Stimulated activated CD4-positive, alpha-beta T cell treated with anti-CD3 and anti-CD28 coated beads, TNF-alpha, amount 100 ng/mL, for 48 hours (primary cell): ENCODE measurements at places on chromosomes 11 and 22.

DNA sequence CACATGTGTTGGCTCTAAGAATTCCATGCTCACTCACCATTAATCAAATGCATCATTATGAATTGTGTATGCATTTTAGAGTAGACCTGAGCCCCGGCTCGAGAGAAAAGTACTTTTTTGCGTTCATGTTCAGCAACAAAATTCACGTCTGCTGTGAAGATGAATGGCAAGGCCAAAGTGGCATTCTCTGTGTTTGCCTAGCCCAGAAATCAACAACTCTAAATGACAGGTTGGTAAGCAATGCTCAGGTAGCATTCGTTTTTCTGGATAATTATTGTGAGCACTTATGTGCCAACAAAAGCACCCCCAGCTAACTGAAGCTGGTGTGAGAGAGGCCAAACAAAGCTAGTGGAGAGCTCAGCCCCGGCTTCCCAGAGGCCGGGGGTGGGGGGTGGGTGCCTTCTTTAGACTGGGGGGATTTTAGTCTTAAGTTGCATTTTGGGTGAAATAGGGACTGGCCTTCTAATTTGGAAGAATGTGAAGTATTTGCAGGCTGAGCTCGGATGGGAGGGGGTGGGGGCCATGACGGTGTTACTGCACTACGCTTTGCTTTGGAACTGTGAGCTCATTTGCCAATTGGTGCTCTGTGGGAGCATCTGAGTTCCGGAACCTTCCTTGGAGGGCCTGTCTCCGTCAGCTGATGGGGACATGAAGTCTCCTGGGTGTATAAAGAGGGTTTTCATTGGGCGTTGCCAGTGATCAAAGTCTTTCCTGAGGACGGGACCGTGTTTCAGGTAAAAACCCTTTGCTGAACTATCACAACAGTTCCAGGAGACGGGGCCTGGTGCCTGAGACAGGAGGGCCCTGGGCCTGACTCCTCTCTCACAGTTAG, 29.0 kb upstream of the ALX4 start:
- DNase-seq, result no peak

- no peak for DNase-seq
Measured at GRCh38 chr22:32317524-32317923, 40.1 kb upstream of the RFPL3 start.

DNA sequence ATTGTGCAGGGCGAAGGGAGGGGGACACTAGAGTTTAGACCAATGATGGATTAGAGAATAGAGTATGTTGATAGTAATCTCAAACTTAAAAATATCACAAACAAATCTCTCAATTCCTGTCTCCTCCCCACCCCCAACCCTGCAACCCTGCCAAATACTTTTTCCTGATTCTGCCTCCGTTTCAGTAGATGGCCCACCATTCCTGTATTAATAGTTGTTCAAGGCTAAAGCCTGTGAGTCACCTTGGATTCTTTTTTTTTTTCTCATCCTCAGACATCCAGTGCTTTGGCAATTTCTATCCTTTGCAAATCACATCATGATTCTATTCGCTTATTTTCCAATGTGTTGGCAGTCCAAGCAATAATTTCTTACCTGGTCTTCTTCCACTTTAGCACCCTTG, 207.9 kb downstream of the DYNC2H1 start:
- no peak for DNase-seq

GRCh38 chr11:86746514-86746913, 53.8 kb upstream of the PRSS23 start:
- DNase-seq, result no peak
